ENCODE measurements at places on chromosomes 7 and 10.

- DNase-seq: no peak
Measured at GRCh38 chr7:149685455-149685854, 87.9 kb downstream of the ZNF467 start.

- no peak for DNase-seq
Measured at GRCh38 chr10:127889605-127890195, 3.0 kb downstream of the CLRN3 start.

DNA sequence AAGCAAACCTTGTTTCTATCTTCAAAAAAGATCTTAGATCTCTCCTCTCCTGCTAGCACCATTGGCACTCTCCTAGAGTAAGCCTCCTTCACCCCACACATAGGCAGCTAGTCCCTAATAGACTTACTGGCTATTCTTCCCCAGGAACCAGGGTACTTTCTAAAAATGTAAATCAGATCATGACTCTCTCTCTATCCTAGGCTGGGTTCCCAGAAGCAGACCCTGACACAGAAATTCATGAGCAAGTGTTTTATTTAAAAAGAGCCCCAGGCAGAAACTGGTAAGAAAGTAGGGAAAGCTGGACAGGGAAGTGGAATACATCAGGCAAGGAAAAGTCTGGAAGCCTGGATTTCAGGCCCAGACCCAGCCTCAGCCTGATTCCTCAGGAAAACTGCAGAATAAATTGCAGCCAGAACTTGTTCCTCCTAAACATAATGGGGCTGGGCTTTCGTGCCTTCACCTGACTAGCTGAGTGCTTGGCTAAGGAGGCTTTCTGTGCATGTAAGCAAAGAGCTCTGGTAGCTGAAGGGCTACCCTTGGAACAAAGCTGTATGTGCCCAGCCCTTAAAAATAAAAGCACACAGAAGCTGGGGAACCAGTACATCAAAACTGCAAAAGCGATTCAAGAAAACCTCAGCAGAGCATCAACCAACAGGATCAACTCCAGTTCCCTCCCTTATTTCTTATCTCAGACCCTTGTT, 18.8 kb upstream of the SORBS1 start:
- no peak for DNase-seq

DNA sequence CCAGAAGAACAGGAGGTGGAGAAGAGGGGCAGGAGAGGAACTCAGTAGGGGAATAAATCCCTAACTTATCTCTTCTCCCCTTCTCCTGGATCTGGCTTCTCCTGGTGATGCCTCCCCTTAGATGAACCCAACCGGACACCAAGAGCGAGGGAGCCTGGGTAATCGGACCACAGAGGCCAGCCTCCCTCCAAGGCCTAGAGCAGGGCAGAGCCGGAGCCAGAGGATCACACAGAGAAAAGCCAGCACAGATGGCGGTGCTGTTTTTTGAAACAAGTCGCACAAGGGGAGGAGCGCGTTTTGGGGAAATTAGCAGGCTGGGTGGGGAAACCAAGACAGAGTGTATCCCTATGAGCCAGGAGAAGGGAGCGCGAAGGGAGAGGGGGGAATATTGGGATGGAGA, 4.9 kb upstream of the SRRM3 start:
- no peak for DNase-seq

DNA sequence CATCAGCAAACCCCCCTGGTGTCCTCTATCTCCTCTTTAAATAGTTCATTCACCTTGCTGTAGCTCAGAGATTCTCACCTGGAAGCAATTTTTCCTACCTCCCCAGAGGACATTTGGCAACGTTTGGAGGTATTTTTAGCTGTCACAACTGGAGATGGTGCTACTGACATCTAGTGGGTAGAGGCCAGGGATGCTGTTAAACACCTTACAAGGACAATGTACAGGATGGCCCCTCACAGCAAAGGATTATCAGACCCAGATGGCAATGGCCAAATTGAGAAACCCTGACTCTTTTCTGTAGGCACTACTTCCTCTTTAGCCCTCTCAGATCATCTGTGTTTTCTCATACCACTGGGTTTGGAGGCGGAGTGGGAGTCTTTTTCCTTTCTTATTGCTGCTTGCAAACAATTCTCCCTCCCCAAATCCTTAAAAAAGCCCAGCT, 13.2 kb upstream of the TRA2A start:
- no peak for DNase-seq

DNA sequence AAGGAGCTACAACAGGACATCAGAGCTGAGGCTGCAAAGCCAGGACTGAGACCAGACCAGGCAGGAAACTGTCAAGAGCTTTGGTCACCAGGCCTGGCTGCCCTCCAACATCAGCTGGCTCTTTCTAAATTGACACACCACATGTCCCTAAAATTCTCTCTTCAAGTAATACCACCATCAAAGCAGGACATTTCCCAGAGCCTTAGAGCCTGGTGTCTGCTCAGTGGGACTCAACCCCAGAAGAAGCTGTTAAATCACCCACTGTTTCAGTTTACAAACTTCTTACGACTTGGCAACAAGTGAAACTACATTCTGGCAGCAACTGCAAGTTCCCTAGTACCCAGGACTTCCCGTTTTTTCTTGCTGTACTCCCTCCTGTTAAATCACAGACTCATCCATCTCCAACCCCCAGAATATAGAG, 3.8 kb upstream of the IL6 start:
- DNase-seq: no peak

GRCh38 chr10:37748170-37748569, 109.2 kb downstream of the ZNF248 start:
- no peak for DNase-seq

DNA sequence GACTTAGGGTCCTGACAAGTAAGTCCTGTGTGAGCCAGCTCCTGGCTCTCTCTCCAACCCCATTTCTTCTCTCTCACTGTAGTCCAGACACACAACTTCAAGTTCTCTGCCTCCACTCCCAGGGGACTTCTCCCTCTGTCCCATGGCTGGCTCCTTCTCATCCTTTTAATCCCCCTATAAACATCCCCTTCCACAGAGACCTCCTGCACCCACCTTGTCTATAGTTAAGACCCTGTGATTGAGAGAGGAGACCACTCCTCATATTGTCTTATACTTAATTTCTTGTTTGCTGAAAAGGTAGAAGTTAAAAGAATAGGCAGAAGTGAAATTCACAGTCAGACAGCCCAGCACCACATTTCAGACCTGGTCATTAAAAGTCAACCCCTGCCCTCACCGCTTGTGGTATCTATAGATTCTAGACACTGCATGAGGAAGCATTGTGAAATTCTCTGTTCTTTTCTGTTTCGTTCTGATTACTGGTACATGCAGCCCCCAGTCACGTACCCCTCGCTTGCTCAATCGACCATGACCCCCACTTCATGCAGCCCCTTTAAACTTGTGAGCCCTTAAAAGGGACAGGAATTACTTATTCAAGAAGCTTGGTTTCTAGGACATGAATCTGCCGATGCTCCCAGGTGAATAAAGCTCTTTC, 125.6 kb upstream of the FRMD4A start:
- no peak for DNase-seq

DNA sequence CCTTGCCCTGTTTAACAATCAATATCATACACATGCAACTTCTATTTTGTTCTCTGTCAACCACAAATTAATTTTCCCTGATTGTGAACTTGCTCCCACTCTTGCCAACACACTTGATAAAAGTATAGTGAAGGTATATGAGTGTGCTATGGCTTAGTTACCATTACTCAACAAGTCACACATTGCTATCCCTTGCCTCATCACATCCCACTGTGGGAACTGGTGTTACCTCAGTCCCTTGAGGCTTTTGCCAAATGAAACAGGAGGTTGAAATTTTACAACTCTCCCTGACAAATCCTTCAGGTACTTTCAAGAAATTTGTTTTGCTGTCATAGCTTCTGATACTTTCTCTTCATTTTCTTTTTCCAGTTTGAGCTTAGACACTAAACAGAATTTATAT, 472.5 kb upstream of the SEMA3D start:
- DNase-seq: no peak

GRCh38 chr10:5964736-5965135, 12.6 kb downstream of the IL15RA start:
- DNase-seq: no peak

GRCh38 chr10:29771376-29771775, 136.6 kb upstream of the SVIL start:
- DNase-seq: no peak

DNA sequence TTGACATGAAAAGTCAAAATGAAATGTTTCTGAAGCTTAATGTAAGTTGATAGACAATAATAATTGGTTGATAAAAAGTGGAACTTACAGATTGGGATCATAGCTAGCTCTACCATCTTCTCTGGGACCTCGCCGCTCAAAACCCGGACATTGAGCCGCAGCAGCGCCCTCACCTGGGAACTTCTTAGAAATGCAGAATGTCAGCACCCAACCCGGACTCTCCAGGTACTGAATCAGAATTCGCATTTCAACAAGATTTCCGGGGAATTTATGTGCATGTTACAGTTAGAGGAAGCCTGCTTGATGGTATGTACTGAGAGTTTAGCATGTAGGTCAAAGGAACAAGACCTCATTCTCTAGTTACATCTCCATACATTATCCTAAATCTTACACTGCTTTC, 36.7 kb upstream of the ABLIM1 start:
- DNase-seq: no peak

DNA sequence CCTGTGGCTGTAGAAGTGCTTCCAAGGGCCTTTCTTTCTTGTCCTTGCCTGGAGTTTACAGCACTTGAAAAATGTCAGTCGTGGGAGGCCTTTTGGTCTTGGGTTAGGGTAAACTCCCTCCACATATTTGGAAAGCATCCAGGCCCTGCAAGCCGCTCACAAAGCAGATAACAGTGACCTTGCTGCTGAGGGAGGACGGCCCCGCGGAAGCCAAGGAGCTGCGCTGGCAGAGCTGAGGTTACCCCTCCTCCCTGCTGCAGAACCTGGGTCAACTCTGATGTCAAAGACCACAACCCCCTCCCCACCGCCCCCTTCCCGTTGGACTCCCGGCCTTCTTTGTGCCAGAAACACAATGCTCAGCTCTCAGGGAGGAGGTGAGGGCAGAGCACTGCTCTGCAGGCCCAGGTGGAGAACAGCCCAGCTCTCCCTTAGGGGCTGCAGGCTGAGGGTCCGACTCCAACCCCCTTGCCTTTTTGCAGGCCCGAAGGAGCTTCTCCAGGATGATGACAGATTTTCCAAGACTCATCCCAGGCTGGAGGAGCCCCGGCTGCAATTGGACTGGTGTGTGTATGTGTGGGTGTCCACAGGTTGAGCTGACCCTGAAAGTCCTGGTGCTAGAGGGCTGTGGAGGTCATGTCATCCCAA, 957.6 kb upstream of the ZNF722 start:
- DNase-seq: no peak

DNA sequence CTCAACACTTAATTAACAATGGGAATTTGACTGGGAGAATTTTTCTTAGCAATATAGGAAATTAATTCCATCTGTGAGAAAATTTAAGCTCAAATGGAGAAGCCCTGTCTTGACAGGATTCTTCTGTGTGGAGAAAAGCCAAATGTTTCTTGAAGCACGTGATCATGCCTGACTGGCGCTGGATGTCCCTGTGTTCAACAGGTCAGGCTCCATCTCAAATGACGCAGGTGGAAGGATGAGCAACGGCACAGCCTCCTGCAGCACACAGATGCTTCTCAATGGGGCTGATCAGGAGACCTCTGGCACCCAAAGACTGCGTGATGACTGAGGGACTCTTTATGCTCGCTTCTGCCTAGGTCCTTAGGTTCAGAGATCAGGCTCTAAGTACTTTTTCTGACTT, 143.8 kb downstream of the RSU1 start:
- DNase-seq: peak; percentile 22

DNA sequence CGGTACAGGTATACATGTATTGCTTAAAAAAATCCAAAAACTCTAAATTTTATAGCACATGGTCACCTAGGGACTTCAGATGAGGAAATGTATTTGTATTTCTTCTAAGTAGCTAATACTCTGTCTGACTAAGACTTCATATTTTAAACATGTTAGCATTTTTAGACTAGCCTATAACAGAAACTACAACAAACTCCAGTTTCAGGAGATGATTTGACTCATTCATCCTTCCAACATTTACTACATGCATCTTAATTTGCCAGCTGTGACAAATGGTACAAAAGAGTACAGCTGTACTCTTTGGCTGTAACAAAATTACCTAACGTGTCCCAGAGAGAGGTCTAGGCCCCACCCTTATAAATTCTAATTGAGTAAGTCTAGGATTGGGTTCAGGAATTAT, 22.2 kb downstream of the TMEM209 start:
- DNase-seq: no peak

- no peak for DNase-seq
Measured at GRCh38 chr10:127338399-127339110, 142.2 kb upstream of the INSYN2A start.

DNA sequence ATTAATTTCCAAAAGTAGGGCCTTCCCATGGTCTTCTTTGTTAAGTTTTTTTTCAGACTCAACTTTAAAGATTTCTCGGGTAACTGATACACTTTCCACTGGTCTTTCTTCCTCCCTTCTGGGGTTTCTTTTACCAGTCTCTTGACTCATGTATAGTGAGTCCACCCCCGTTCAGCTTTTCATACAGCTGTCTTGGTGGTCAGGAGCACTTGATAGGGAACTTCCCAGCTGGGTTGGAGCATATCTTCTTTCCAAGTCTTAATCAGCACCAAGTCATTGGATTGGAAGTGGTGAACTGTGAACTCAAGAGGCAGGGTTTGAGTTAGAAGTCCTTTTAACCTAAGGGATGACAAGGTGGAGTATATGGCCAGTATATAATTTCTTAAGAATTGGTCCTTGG, 29.2 kb upstream of the ELOVL3 start:
- no peak for DNase-seq

- DNase-seq: no peak
Measured at GRCh38 chr10:33180390-33180789, 154.1 kb downstream of the NRP1 start.

DNA sequence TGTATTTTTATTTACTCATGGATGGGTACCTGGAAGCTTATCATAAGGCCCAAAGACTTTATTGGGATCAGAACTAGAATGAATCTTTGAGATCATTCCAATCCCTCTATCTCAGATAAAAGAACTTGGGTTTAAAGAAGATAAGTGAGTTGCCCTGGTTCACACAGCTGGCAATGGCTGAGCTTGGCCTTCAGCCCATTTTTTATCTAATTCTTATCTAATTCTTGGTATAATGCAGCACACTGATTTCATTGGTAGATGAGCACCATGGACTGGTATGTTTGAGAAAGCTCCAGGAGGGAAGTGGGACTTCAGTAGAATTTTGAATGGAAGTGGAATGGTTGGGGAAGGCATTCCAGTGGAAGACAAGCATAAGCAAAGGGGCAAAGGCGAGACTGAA, 558.9 kb downstream of the REEP3 start:
- DNase-seq: no peak

GRCh38 chr7:36301914-36302771, 87.5 kb upstream of the ANLN start:
- no peak for DNase-seq

GRCh38 chr10:72087969-72088888, at the start of gene SPOCK2:
SPOCK2 (minus strand) TSS chr10:72088551; CDS start chr10:72088328, 223 bp downstream.
- DNase-seq: peak; percentile 24

GRCh38 chr10:119207713-119208552, 562 bp downstream of the GRK5 start:
- no peak for DNase-seq

GRCh38 chr7:130944997-130945396, 211.0 kb upstream of the KLF14 start:
- no peak for DNase-seq

GRCh38 chr10:86357676-86358075, 8.9 kb downstream of the GRID1 start:
- DNase-seq: no peak
